Urothelium cell line (cell line): ENCODE measurements at places on chromosomes 1 and 21.

DNA sequence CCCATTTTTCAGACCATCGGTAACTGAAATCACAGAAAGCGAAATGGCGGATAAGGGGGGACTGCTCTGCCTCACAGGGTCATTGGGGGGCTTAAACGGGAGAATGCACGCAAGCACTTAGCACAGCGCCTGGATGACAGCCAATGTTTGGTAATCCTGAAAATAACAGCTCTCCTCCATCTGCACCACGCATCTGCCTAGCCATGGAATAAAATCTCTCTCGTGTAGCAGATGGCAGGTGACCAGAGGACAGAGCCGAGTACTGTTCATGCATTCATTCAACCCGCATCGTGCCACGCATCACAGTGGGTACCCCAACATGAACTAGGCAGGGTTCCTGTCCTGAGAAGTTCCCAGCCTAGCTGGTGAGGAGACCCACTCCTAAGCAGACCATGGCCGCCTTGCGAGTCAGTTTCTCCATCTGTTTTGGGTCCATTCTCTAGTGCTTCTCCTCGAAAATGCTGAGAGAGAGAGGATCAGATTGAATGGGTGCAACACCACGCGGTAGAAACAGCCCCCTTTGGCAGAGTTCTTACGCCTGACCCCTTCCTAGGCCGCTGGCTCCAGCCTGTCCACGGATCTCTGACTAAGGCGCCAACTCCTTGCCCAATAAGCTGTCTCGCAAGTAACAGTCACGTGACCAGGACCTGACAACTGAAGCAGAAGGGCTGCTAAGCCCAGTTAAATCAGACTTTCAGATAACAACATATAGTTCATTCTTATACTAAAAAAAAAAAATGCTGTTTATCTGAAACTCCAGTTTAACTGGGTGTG, 7.3 kb downstream of the SLC1A7 start:
- peak; percentile 60 for DNase-seq

DNA sequence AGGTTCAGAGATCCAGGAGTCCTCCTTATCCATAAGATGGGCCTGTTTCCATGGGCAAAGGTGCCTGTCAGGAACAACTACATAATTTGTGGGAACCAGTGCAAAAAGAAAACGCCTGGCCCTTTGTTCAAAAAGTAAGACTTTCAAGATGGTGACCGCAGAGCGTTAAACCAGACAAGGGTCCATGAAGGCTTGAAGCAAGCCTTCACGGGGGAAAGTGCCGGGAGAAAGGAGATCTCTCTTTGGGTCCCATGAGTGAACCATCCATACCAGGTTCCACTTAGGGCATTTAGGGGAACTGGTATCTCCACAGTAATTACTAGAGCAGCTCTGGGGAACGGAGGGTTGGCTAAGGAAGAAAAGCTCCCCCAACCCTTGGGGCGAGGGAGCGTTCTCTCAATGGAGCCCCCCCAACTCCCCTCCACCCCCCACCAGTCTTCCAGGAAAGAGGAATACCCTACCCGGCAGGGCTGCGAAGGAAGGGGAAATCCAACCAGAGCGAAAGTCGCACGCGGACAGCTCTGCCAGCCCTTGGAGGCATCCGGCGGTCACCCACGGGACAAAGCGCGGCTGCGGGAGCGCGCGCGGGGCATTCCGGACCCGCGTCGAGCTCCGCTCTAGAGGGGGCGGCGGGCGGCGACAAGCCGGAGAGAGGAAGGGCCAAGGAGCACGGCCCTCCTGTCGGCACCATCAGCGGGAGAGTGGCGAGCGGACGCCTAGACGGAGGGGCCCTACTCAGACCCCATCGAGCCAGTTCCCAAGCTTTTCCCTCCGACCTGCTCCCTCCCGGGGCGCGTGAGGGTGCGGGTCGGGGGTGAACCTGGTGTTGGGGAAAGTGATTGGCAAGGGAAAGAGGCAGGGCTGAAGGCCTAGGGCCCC, 687 bp upstream of the RASSF5 start:
- no peak for DNase-seq

DNA sequence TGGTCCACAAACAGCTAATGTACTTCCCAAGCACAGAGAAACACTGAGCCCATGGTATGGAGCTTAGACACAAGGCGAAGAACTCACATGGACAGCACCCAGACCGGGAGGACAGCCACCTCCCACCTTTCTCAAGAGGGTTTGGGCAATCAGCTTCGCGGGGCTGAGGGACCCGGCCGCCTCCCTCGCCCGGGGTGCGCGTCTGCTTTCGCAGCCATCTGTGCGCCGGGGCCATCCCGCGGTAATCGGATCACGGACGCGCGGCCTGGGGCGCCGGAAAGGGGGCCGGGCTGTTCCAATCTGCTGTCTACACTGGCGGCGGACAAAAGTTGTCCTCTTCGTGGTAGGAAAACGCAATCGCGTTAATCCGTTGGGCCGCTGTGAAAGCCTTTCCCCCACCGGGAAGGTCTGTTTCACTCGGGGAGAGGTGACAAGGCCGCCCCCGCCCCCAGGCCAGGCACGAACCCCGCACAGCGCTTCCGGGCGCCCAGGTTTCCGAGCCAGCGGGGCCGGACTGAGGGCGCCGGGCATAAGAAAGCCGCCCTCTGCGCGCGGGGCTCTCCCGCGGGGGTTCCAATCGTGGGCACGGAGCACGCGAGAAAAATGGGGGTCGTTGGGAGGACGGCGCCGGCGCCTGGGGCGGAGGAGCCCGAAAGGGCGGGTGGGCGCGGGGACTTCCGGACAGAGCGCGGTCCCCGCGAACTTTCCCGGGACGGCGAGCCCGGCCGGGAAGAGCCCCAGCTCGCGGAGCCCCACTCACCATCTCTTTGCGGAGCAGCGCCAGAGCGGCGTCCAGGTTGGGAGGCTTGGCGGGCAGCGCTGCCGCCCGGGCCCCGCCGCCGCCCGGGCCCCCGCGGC, 664 bp downstream of the FAM89A start:
- no peak for DNase-seq

GRCh38 chr1:1423245-1423597, 2.1 kb upstream of the ANKRD65 start:
- no peak for DNase-seq

DNA sequence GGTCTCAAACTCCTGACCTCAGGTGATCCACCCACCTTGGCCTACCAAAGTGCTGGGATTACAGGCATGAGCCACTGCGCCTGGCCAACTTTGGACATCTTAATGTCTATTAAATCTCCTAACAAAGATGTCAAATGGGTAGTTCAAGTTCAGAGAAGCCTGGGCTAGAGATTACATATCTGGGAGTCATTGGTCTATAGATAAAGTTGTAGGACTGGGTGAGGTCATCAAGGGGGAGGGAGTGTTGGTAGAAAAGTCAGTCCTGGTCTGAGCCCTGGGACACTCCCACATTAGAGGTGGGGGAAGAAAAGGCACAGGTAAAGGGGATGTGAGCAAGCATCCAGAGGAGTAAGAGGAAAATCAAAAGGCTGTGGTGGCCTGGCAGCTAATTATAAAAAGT, 6.6 kb downstream of the UBIAD1 start:
- DNase-seq, result no peak

- peak; percentile 75 for DNase-seq
These were observed 1.0 kb downstream of the MARCKSL1 start for GRCh38 chr1:32334864-32335534.

DNA sequence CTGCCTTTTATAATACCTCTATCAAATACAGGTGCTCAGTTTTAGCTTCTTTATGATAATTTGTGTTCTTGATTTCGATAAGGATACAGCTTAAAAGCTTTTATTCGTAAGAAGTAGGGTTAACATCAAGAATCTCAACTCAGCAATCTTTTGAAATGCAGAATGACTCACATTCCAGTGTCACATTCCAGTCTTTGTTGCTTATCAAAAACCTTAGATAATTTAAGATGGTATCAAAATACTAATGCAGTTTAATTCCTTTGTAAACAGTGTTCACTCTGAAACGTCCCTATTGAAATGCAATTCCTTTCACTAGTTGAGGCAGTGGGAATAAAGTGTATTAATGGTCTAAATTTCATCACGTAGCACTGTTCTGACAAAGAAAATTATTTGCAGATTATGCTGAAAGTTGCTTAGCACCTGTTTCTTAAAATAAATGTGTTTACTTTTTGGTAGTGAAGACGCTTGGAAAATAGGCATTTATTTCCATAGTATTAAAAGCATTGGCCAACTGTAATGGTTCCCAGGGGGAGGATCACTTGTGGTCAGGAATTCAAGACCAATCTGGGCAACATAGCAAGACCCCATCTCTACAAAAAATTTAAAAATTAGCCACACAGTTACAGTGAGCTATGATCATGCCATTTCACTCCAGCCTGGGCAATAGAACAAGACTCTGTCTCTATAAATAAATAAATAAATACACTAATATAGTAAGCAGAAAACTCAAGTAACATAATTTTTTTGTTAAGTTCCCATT, 10.1 kb upstream of the CNN3 start:
- no peak for DNase-seq

- DNase-seq, result no peak
These were observed 102.4 kb upstream of the OR4F16 start for GRCh38 chr1:788835-789234.
